ENCODE measurements at places on chromosomes 7 and 10.
A peak's percentile ranks its signal among the peaks of the same experiment; 100 is the strongest.

GRCh38 chr10:97543025-97543546 lies 29.5 kb upstream of the ANKRD2 start:
- no peak for DNase-seq

DNA sequence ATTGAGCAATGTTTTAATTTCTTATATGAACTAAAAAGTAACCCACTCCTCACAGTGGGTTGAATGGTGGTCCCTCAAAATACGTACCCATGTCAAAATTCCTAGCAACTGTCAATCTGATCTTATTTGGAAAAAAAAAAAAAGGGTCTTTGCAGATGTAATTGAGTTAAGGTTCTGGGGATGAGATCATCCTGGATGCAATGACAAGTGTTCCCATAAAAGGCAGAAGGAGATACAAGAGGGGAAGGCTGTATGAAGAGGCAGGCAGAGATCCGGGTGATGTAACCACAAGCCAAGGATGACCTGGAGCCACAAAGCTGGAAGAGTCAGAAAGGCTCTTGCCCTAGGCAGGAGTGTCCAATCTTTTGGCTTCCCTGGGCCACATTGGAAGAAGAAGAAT lies 516.3 kb upstream of the MKI67 start:
- DNase-seq = no peak

GRCh38 chr10:50512214-50512595 lies 111.6 kb downstream of the SGMS1 start:
- DNase-seq = no peak

DNA sequence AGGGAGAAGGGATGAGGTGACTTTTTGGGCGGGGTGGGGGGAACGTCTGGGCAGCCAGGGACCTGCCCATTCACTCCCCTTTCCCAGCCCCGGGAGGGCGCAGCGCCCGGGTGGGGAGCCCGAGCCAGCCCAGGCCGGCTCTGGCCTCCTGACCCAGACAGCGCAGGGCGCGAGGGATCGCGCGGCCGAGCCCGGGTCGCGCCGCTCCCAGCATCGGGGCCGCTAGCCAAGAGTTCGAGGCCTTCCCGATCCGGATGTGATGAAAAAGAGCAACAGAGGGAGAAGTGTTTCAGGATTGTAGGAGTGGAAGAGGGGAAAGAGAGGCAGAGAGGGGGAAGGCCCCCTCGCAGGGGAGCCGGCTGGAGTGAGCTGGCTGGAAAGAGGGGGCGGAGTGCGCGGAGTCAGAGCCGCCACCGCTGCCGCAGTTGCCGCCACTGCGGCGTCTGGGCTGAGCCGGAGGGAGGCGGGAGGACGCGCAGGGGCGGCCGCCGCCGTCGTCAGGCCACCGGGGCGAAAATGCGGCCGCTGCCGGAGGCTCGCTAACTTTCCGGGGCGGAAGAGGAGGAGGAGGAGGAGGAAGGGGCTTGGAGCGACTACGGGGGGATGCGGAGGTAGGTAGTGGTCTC lies at the start of gene MDFIC:
Gene MDFIC, plus strand, starts transcription at position 69 of the 626 bp plus-strand sequence. CDS start 940 bp downstream, outside the sequence.
- DNase-seq = peak; percentile 66

GRCh38 chr7:156675721-156676120 lies 35.1 kb downstream of the RNF32 start:
- no peak for DNase-seq

GRCh38 chr10:72108830-72109635 lies 20.7 kb upstream of the SPOCK2 start:
- no peak for DNase-seq

DNA sequence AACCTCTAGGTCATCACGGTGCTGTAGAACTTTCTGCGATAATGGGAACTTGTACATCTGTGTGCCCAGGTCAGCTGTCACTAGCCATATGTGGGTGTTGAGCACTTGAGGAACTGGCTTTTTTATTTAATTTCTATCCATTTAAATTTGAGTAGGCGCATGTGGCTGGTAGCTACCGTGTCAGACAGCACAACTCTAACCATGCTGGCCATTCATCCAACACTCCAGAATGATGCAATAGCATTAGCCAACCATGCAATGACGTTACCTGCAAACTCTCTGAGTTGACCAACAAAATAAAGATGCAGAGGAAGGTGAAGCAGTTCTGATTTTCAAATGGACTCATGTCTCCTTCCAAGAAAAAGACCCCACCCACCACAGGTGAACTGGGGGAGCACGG lies 24.4 kb upstream of the CHST15 start:
- no peak for DNase-seq

DNA sequence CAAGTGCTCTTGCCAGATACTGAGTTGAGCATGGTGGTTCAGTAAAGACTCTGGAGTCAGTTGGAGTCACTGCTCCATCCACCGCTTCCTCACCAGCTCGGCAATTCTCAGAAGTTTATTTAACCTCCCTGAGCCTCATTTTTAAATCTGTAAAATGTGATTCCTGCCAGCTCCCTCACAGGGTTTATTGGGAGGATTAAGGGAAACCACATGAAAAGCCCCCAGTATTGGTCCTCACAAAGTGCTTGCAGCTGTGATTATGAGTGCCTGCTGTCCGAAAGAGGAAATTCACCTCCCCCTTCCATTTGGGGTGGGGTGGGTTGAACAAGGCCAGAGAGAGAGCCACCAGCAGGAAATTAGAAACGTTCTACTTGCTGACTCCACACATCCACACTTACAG lies 99.0 kb downstream of the AOAH start:
- DNase-seq = no peak

- no peak for DNase-seq
Measured at GRCh38 chr7:150959739-150960734, 18.1 kb downstream of the KCNH2 start.

DNA sequence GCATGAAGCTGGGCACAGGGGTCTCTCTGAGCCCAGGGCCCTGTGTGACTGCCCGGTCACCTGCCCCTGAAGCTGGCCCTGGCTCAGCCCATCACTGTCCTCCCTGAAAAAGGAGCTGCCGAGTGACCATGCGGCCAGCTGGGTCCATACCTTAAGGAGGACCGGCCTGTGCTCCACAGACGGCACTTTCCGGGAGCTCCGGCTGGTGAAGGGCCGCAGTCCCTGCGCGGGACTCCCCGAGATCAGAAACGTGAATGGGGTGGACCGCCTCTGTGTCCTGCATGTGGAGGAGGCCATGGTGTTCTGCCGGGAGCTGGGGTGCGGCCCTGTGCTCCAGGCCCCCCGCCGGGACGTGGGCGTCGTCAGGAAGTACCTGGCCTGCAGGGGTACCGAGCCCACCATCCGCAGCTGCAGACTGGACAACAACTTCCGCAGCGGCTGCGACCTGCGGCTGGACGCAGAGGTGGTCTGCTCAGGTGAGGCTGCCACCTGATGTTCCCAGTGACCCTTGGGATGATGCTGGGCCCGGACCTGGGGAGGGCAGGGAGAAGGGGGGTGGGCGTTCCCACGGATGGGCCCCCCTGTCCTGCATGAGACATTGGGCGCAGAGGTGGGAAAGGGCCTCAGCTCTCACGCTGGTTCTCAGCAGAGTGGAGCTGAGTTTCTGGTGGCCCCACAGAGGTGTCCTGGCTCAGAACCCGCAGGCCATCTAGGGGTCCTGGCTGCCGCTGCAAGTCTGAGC lies 3.5 kb downstream of the SCART1 start:
- no peak for DNase-seq

- DNase-seq = no peak
Measured at GRCh38 chr7:137957887-137958286, 44.0 kb downstream of the CREB3L2 start.

DNA sequence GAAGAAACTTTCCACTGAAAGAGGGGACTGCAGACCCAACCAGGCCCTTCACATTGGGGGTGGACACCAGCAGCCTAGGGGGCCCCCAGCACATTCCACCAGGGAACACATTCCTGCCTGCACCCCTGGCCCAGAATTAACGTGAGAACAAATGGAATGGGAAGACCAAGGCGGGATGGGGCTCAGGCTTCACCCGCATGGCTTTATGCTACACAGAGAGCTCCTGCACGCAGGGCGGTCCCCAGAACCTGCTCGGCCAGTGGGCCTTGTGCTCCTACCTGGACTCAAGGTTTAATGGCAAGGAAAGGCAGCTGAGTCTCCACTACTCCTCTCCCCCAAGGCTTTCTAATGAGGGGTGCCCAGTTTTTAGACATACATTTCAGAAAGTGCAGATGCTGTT lies 146.3 kb upstream of the GPR26 start:
- DNase-seq = no peak

- DNase-seq = no peak
Measured at GRCh38 chr7:97639036-97639435, 92.8 kb upstream of the TAC1 start.

GRCh38 chr10:61089251-61089650 lies 145.3 kb upstream of the RHOBTB1 start:
- DNase-seq = no peak

DNA sequence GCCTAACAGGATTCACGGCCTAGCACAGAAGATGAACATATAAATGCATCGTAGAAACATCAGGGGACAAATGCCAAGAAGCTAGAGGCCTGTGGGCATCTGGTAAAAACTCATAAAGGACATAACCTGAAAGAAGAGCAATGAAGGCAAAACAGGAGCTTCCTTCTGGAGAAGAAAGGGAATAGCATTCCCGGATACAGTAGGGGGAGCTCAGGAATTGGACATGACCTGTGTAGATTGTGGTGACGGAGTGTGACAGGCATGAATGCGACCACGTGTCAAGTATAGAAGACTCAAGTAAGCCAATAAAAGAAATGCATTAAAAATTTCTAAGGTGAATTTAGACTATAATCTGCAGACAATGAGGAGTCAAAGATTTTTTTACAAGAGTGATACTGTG lies 270.1 kb downstream of the AGMO start:
- no peak for DNase-seq

GRCh38 chr10:81873932-81874816 lies 820 bp upstream of the NRG3 start:
- peak; percentile 48 for DNase-seq

DNA sequence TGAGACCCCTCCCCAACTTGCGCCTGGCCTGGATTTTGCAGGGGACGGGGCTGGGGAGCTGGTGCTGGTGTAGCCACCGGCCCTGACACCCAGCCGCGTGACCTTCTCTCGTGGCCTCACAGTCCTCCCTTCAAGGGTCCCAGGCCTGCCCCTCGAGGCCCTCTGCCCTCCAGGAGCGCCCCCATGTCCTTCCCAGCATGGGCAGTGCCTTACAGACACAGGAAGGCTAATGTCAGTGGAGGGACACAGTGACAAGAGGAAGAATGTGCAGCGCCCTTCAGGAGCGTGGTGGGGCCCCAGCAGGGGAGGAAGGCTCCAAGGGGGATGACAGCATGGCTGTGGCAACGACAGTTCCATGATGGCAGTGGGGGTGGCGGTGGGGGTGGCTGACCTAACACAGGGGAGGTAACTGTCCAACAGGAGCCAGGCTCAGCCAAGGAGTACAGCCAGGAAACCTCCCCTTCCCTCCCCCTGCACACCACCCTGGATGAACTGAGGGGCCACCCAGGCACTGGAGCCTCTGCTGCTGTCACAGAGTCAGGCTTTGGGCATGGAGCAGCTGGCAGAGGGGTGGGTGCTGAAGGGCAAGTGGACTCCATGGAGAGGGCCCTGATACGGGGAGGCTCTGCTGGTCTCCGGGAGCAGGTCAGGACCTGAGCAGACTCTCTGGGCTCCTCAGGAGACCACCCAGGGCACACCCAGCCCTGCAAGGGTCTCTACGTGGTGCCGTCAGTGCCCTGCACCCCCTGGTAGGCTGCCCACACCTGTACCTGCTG lies 76.0 kb upstream of the RET start:
- DNase-seq = no peak

GRCh38 chr7:5083311-5083711 lies 37.7 kb downstream of the RBAK start:
- DNase-seq = peak; percentile 42

- no peak for DNase-seq
Measured at GRCh38 chr7:99901581-99901980, 17.7 kb downstream of the TRIM4 start.

DNA sequence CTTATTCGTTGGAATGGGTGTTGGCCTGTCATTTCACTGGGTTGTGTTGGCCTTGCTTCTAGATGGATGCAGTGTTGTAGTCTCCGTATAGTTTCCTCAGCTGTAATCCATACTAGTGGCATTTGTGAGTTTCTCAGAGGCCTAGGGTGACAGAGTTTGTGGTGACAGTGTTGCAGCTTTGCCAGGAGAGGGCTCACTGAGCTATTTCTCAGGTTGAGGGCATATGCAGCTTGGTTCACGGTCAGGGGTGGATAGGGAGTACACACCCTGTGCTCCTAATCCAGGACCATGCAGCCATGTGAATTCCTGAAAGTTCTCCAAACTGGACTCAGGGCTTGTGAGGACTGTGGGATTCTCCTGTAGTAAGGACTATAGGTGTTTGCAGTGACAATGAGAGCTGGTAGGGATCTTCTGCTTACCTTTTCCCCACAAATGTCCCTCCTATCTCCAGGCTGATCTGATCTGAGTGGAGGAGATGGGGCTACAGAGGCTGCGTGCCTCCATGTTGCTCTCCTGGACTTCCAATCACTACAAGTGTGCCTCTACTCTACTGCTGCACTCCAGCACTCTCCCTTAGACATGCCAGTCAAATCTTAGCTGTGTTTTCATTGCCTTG lies 229.0 kb downstream of the STK31 start:
- peak; percentile 57 for DNase-seq

DNA sequence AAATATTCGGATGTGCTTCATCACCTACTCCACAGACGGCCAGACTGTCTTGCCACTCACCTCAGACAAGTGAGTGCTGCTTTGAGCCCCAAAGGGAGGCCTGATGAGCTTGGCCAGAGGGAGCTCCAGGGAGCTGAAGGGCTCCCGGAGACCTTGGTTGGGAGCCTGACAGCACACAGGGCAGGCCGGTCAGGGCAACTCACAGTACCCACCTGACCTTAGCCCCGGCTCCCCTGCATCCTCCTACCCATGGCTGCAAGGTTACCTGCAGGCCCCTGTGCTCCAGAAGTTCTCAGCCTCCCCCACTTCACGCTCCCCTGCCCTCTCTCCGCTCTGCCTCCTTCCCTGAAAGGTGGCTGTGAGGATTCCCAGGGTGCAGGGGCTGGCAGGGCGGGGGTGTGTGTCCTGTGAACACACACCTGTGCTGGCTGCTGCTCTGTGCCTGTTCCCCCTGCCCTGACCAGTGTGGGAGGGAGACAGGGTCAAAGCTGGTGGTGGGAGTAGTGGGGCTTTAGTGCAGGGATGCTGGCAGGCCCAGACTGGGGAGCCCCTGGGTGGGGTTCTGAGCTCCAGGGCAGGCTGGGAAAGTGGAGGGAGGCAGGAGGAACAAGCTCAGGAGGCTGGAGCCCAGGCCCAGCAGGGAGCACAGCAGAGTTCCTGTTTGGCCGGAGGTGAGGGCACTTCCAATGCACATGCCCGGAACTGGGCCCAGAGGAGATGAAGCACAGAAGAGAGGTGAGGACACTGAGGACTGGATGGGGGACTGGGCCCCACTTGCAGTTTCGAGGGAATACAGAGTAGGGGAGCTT lies 7.2 kb downstream of the ANTXRL start:
- DNase-seq = no peak

- DNase-seq = no peak
Measured at GRCh38 chr10:35340975-35341374, 4.7 kb downstream of the CCNY start.

GRCh38 chr10:86295791-86296190 lies 70.8 kb downstream of the GRID1 start:
- DNase-seq = no peak

- no peak for DNase-seq
Measured at GRCh38 chr7:3494947-3495346, 193.9 kb downstream of the SDK1 start.

All from NCI-H526 (cell line).